ENCODE measurements at places on chromosomes 16 and 17.

GRCh38 chr16:50313596-50314478 is 47.5 kb downstream of the ADCY7 start:
- DNase-seq: peak; percentile 87

GRCh38 chr17:73686126-73686525 is 41.9 kb upstream of the SDK2 start:
- no peak for DNase-seq

- no peak for DNase-seq
Measured at GRCh38 chr16:53043986-53044601, 8.6 kb downstream of the CHD9NB start.

DNA sequence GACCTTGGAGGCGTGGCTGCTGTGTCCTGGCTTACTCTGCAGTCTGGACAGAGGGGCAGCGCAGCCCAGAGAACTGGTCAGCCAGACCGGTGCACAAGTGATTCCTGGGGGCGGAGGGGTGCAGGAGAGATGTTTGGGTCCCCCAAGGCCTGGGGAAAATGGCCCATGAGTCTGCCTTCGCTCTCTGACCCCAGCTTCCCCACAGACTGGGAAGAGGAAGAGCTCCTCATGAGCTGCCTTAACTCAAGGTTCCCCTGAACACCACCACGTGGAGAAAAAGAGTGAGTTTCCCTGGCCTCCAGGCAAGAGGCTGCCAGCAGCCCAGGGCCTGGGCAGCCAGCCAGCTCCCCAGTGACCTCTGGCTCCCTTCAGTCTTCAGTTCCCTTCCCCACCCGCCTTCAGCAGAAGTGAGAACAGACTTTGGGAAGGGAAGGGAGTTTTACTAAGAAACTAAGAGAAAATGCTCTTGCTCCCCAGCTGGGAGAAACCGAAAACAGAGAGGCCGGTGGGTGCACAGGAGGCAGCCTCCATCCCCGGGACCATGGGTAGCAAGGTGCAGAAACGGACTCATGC is 2.0 kb upstream of the C17orf99 start:
- DNase-seq: peak; percentile 96

GRCh38 chr16:15641753-15642556 is 999 bp downstream of the MARF1 start:
- DNase-seq: no peak

Measured in inflammatory macrophage treated with lipopolysaccharide for 4 hours (primary cell).